ENCODE measurements at places on chromosomes 6 and 20.

DNA sequence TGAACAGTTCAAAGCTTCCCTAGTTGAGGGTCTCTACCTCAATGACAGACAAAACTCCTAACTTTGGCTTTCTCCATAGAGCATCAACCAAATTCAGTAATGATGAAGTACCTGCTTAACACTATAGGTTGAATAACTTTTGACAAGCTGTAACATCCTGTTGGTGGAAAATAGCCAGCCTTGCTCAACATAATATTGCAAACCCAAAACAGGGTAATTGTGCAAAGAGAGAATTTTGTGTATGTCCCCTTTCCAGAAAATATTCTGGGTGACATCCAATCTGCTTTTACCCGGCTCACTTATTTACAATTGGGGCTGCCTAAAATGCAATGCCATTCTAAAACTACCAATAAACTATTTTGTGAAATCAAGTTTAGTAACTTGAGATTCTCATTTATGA lies 72.8 kb downstream of the ATXN1 start:
- no peak for DNase-seq

DNA sequence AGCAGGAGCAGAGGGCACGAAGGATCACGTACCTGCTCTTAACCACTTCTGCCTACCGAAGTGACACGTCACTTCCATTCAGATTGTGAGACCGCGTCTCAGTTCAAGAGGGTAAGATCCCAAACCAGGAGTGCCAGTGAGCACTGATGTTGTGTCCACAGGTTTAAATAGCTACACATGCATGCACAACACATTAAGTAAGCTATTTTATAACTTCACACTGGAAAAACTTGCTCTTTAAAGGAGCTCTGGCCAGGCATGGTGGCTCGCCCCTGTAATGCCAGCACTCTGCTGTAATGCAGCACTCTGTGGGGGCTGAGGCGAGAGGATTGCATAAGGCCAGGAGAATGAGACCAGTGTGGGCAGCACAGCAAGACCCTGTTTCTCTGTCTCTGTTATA lies 21.1 kb downstream of the ABHD12 start:
- DNase-seq = no peak

DNA sequence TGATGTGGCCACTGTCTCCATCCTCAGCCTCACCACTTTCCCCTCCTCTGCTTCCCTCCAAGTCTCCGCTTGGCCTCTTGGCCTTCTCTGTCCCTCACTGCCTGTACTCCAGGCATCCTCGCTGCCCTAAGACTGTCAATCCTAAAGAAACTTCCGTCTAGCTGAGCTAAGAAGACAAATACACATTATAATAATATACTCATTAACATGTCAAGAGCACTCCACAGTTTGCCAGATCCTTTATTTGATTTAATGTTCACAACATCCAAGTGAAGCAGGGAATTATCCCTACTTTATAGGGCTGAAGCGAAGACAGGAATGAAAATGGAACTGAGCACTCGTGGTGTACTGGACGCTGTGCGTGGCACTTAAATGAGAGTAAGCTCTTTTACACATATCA lies 72.4 kb upstream of the SLC22A23 start:
- no peak for DNase-seq

- DNase-seq = no peak
Observed at GRCh38 chr6:48111575-48111974, 578 bp upstream of the PTCHD4 start.

- DNase-seq = no peak
Observed at GRCh38 chr6:56760842-56761241, 118.2 kb upstream of the DST start.

GRCh38 chr20:56871691-56872090 lies 242.6 kb downstream of the TFAP2C start:
- no peak for DNase-seq

DNA sequence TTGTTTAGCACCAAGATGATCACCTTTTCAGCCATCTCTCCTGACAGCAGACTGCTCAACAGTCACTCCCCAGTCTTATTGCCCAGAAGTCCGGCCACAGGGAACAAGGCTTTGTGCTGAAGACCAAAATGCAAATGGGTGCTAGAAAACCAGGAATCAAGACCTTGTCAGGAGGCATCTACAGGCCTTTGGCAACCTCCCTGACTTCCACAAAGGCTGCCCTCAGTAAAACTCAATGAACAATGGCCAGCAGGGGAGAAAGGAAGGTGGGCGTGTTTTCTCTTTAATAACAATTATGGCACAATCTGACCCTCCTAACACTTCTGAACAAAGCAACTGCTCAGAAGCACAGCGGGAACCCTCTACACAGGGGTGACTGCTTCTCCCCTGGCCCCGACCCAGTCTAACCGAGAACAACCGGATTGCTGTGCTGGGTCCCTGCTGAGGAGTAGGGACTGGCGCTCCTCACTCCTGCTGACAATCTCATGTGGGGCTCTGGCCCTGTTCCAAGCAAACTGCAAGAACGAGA lies 41.6 kb downstream of the PLCG1 start:
- DNase-seq = no peak

GRCh38 chr6:158262755-158263154 lies 49.5 kb upstream of the TULP4 start:
- DNase-seq = no peak

DNA sequence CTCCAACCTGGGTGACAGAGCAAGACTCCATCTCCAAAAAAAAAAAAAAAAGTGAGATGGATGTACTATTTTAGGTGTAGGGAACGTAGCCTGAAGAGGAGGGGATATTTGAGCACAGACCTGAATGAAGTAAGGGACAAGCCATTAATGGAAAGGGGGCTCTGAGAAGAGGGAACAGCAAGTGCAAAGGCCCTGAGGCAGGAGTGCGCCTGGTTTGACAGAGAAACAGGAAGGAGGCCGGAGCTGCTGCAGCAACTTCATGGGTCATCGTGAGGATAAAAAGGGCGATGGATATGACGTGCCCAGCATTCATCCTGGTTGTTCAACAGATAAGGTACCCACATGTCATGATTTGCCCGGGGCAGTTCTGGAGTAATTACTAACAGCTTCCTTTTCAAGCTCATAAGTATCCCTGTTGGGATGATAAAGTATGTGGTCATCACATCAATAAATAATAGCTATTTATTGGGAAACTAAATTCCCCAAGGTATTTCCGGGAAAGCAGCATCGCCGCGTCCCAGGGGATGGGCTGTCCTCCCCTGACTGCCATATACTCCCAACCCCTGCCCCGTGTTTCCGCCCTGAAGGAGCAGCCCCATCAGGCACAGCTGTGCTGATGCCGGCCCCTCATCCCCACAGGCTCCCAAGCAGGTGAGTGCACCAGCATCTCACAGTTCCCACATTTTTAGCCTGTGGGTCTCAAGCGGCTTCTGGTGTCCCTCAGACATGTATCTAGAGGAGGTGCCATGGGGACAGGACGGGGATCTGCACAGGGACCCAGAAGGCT lies 43.4 kb downstream of the DLGAP4 start:
- no peak for DNase-seq
